Kasumi-1 (cell line): ENCODE measurements at places on chromosomes 2 and 18.

GRCh38 chr2:29613792-29614266 lies 307.6 kb downstream of the ALK start:
- DNase-seq: no peak

GRCh38 chr2:229627728-229628127 lies 86.6 kb downstream of the DNER start:
- DNase-seq: no peak

DNA sequence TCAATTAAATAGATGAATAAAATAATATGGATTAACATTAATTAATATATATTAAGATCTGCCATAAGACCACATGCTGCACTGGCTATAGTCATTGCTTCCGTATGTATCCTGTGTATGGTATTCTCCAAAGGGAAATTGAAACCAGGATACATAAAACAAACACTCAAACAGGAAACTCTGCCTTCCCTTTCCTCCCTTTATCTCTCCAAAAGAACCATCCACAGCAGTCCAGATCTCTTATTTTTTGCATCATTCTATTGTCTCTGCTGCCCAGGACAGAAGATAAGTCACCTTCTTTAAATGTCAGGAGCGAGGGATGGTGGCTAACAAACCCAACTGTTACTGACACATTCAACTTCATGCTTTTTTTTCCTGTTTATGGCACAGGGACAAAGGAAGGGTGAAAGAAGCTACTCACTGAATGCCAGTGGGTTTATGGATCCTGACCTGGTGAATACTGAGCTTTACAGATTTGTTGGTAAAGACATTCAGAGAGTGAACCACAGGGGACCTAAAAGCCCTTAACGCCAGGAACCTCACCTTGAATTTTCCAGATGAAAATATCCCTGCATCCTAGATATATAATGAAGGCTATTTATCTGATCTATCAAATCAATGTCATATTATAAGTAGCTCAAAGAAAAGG lies 67.5 kb downstream of the CSRNP3 start:
- no peak for DNase-seq

DNA sequence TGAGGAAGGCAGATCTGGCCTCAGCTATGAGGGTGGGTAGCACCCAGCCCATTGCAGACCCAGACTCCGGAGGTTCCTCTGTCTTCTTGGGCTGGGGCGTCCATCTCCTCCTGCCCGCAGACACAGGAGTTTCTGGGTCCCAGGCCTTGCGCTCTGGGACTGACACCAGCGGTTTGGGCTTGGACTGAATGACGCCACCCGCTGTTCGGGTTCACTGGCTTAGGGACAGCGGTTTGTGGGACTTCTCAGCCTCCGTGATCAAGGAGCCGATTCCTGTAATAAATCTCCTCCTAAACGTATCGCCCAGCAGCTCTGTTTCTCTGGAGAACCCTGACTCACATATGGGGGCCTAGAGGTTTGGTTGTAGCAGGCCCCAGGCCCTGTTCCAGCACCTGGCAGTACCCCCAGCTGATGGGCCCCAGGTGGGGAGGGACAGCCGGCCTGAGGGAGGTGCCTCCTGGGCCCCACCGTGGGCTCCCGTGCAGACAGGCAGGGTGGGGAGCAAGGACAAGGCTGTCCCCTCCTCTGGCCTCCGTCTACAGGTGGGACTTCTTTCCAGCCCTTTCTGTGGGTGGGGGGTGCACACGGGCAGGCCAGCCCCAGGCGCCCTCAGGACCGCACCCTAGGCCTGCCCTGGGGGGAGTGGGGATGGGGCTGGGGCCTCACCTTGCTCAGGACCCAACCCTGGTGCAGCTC lies 4.5 kb upstream of the AQP12A start:
- DNase-seq: no peak

DNA sequence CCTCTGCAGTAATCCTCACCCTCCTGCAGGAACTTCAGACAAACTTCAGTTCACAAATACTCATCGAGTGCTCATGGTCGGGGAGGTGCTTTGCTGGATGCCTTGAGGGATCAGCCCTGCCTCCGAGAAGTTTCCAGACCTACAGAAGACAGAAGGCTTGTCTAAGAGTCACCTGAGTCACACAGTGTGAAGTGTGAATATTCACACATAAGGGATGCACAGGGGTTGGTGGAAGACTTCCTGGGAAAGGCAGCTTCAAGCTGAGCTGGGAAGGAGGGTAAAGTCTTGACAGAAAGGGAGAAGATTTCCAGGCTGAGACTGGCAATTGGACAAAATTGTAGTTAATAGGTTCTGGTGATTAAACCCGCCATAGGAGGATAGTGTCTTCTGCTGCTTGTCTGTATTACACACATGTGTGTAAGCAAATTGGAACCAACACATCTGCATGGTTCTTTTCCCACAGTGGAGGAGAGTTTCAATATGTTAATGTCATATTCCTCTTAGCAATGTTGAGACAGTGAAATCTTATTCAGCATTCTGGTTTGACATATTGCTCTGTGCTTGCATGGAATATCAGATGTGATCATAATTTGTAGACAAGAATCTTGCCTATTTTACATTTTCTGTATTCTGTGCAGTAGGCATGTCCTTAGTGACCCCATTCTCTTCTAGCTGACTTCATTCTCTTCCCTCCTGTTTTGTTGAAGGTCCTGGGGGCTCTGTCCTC lies 34.7 kb upstream of the ZNF396 start:
- DNase-seq: no peak

- no peak for DNase-seq
These were observed 58.7 kb downstream of the IL1RL2 start for GRCh38 chr2:102245266-102246151.

- DNase-seq: no peak
These were observed 18.6 kb downstream of the SF3B1 start for GRCh38 chr2:197416268-197416667.

- no peak for DNase-seq
These were observed 194.7 kb upstream of the GLI2 start for GRCh38 chr2:120540719-120541552.

- no peak for DNase-seq
These were observed 296.7 kb downstream of the TNS1 start for GRCh38 chr2:217706095-217706494.

DNA sequence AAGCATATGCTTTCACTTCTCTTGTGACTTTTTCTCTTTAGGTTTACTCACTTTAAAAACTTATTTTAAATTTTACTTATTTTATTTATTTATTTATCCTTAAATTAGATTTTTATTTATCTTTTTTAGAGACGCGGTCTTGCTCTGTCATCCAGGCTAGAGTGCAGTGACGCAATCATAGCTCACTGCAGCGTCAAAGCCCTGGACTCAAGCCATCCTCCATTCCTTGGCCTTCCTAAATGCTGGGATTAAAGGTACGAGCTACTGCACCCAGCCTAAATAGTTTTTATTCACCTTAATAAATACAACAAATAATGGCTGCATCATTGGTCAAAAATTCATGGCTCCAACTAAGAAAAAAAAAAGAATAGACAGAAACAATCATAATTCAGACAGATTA lies 415.7 kb upstream of the FIGN start:
- DNase-seq: no peak

DNA sequence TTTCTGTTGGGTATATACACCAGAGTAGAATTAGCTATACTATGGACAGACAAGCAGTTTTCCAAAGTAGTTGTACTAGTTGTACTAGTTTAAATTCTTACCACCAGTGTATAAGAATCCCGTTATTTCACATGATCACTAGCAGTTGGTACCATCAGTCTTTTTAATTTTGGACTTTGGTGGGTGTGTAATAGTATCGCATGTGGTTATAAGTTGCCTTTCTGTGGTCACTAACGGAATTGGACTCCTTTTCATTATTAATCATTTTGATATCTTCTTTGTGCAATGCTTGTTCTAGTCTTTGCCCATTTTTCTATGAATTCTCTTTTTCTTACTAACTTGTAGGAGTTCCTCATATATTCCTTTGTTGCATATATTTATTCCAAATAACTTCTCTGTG lies 89.8 kb downstream of the ASXL2 start:
- no peak for DNase-seq

GRCh38 chr2:235493775-235494715 lies at the start of gene AGAP1:
TSS of gene AGAP1 (plus strand) at chr2:235494043.
- DNase-seq: no peak

DNA sequence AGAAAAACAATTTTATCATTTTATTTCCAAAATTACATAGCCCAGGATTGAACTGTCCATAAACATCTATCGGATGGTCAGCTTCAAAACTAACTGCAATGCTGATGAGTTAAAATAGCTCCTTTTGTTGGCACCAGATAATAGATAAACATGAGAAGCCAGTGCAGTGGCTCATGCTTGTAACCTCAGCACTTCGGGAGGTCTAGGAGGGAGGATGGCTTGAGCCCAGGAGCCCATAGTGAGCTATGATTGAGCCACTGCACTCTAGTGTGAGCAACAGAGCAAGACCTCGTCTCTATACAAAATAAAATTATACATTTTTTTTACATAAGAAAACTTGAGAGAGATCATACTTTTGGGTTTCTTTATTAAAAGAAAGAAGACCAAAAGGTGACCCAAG lies 34.6 kb upstream of the IMPA2 start:
- DNase-seq: no peak

DNA sequence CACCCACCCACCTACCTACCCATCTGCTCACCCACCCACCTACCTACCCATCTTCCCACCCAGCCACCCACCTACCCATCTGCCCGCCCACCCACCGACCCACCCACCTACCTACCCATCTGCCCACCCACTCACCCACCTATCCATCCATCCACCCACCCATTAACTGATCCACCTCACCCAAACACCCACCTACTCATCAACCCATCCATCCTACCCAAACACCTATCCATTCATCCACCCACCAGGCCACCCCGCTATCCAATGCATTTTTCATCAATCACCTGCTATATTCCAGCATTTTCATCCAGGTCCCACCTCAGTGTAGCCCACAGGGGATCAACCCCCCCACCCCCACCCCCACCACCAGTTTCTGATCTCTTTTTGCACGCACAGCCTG lies 121.8 kb downstream of the GLI2 start:
- no peak for DNase-seq

DNA sequence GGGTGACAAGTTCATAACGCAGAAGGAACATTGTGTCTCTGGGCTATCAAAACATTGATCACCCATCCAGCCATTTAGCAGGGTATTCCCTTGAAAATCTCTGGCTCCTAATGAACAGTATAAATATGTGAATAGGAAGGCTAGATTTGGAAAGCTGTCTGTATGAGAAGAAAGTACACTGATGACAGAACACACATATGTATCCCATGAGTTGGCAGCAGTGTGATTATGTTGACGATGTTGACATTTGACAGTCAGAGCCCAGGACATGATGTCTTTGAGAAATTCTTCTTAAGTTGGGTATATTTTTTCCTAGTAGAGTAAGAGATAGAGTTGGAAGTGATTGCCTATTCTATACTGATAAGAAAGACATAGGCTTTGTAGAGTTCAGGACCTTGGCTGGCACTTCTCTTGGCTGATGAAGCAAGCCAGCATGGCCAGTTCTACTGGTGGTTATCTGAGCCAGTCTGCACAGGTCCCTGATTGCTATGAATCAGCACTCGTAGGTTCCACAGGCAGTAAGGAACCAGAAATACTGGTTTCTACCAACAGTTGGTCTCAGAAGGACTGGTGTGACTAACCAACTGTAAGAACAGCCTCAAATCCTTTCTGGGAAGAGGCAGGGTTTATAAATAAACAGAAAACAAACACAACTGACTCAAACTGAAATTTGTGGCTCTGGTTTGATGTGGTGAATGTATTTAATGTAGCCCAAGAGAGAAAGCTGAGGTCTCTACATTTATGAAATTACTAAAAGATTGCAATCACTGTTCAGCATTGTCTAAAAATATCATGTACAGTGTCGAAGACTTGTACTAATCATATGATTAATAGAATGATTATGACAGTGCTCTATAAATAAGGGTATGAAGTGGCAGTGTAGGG lies 43.9 kb upstream of the RAPH1 start:
- no peak for DNase-seq

GRCh38 chr2:166351319-166351718 lies 24.4 kb downstream of the SCN9A start:
- no peak for DNase-seq

- DNase-seq: no peak
These were observed 22.6 kb downstream of the MAIP1 start for GRCh38 chr2:199977984-199978415.

DNA sequence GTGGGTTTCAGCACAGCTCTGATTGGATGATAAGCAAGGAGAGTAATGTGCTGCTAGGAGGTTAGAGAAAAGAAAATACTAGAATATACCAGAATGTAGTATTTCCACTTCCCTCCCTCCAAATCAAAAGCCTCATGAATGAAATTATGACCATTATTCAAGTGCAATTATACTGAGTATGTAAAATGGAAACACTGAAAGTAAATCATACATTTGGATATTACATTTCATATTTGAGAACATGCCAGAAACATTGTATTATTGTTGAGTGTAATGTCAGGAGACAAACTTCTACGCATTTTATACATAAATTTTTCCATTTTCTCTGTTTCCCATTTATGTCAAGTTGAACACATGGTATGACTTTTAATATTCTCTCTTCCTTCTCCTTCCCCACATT lies 942 bp upstream of the CETN1 start:
- DNase-seq: no peak

- DNase-seq: no peak
These were observed 450.9 kb upstream of the HS6ST1 start for GRCh38 chr2:128769457-128770142.

DNA sequence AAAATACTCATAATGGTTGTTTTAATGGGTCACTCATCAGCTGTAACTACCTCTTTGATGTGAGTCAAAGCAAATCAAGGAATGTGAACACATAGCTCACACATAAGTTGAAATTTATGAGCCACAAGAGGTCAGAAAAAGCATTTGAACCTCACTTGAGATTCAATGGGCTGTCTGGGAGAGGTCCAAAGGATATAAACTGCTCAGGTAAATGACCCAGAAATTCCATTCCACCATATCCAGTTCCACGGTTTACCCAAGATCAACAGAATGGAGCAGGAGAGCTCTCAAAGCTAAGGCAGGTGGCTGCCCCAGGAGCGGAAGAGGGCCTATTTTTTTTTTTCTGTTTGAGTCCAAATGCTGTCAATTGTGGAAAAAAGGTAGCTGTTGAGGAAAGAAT lies 464.1 kb downstream of the TNS1 start:
- DNase-seq: no peak

GRCh38 chr18:69209761-69210160 lies 190.9 kb upstream of the DOK6 start:
- DNase-seq: no peak

GRCh38 chr2:146908776-146909175 lies 936.1 kb upstream of the ACVR2A start:
- no peak for DNase-seq

DNA sequence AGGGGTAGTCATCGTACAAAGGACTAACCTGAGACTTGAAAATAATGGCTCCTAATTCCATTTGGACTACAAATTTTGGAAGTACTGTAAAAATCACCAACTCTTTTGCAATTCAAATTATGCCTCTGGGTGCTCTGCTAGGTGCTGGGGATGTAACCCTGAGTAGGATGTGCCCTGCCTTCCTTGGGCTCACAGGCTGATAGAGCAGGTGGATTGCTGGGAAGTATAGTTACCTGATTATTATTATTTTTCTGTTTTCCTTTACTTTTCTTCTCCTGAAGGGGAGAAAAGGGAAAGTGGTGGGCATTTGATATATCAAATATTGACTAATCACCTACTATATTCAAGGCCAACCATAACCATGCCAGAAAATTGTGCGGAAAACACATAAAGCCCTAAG lies 119.3 kb upstream of the RIOK3 start:
- no peak for DNase-seq
